ENCODE measurements at places on chromosomes 16 and 17. TPM values are rescaled to one million over a fixed set of nuclear protein-coding genes. Genes with fewer than 3 reads are reported as not detected.

The CTRB1 gene
- total RNA-seq = not detected

The TMEM220 gene
- total RNA-seq = 7.6 TPM

- DNase-seq = no peak
Observed at GRCh38 chr16:58464047-58464915, 35.7 kb upstream of the NDRG4 start.

DNA sequence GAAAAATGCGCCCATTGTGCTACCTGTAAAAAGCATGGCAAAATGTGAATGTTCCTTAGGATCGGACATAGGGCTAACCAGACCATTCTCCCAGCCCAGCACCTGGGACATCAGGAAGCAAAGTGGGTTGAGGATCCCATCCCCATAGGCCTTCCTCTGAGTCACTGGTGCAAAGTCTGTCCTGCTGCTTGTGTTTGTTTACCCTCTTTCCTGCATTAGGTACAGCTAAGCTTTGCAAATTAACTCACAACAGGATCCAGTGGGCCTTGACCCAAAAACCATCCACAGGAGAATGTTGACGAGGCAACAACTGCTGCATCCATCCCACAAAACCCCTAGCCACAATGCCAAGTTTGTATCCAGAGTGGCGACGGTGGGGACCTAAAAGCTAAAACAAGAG is 106.2 kb downstream of the GRIN2A start:
- DNase-seq = no peak
